ENCODE measurements at places on chromosomes 11 and 22. TPM values are rescaled to one million over a fixed set of nuclear protein-coding genes. Genes with fewer than 3 reads are reported as not detected.

DNA sequence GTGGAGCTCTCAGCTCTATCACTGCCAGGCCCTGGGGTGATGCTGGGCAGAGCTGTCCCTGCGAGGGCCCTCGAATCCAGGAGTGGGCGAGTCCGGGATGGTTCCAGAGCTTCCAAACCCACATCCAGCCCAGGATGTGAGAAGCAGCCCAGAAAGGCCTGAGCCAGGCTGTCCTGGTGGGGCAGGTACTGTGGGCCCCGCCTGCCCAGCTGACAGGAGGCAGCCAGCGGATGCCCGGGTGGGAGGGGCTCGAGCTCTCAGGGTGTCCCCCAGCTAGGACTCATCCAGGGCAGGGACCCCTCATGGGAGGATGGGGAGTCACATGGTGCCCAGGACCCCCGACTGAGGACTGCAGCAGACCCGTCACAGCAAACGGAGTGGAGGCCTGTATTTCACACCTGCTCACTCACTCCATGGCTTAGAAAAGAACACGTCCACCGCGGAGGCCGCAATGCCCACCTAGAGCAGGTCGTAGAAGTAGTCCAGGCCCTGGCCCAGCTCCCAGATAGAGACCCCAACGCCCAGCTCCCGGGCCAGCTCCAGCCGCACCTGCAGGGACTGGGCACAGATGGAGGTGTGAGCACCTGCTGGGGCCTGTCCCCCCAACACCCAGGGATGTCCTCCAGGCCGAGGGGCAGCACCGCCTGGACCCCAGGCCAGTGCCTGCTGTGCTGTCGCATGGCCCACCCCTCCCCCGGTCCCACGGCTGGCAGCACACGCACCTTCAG lies 26.9 kb downstream of the TSPAN4 start:
- DNase-seq = no peak

DNA sequence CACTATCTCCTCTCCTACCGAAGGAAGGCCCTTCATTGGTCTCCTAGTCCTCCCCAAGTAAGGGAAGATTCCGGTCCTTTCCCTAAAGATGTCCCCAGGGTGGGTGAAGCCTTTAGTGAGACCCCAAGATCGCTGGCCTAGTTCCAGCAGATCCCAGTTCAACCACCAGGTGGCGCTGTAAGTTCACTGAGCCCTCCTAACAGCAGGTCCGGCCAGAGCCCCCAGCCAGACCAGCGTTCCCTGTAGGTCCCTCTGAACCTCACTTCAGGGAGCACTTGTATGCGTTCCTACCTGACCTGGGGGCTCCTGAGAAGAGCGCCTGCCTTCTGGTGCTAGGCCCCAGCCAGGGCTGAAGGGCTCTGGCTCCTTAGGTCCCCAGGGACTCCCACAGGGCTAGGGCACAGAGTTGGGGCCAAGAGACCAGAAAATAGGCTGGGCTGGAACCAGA lies 38.1 kb downstream of the LMO1 start:
- DNase-seq = no peak

GRCh38 chr11:61516675-61517572 lies 8.4 kb downstream of the LRRC10B start:
- no peak for DNase-seq

DNA sequence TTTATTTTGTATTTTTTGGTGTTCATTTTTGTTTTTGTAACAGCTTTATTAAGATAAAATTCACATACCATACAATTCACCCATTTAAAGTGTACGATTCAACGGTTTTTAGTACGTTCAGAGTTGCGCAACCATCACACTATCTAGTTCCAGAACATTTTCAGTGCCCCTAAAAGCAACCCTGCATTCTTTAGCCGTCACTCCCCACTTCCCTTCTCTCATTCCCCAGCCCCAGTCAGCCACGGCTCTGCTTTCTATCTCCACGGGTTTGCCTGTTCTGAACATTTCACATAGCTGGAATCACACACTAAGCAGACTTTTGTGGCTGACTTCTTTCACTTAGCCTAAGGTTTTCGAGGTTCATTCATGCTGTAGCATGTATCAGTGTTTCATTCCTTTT lies 9.6 kb upstream of the KCNQ1OT1 start:
- DNase-seq = no peak

GRCh38 chr11:41289408-41289807 lies 170.0 kb downstream of the LRRC4C start:
- no peak for DNase-seq

DNA sequence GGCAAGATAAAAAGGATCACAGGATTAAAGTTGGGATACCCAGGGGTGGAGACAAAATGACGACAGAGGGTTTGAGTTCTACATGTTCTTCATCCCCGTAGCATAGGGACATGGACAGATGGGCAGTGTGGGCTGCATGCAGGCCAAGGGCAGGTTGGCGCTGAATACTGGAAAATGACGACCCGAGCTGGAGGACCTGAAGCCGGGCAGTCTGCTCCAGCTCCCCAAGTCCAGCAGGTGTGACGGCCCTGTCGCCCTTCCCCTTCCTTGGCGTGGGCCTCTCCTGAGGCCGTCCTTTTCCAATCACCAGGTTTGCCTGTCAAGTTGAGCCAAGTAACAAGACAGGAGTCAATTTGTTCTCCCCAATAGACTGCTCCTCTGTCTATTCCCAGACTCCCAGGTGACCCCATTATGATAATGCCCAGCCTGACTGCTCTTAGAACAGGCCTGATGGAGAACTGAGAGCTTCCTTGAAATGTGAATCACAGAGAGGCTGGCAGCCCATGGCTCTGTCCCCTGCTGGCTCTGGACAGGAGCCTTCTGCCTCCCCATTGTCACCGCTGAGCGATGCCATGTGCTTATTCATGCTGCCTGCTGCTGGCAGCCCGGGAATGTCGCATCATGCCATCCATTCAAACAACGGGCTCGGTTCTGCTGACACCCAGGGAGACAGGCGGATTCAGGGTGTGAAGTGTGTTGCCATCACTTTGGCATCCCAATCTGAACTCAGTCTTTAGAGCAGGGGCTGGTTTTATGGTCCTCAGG lies 392.1 kb downstream of the NTM start:
- no peak for DNase-seq

DNA sequence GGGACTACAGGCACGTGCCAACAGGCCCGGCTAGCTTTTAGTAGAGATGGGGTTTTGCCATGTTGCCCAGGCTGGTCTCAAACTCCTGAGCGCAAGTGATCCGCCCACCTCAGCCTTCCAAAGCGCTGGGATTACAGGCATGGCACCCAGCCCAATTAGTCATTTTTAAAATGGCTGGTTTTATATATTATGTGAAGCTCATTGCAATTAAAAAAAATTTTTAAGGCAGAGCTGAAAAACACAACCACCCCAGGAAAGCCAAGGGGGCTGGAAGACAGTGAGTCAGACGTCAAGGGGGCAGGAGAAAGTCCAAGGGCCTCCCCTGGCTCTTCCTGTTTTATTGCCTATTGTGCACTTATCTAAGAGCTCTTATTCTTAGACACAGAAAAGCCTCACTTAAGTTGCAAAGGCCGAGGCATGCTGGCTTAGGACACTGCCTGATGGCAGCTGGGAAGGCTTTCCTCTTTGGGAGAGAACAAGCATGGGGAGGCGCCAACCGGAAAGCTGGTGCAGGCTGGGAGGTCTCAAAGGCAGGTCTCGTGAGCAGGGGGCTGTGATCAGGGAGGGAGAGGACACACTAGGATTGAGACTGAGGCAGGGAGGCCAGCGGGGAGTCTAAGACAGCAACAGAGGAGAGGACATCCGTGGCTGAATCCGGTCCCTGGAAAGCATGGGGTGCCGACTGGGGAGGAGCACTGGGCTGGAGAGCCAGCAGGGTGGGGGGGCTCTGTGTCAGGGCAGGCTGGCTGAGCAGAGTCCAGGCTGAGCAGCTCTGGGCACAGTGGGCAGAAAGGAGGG lies 11.1 kb upstream of the OSM start:
- DNase-seq = no peak

GRCh38 chr11:34160049-34160721 lies 54.8 kb downstream of the NAT10 start:
- DNase-seq = no peak

- DNase-seq = no peak
Measured at GRCh38 chr22:28440592-28441390, 238.8 kb downstream of the TTC28 start.

DNA sequence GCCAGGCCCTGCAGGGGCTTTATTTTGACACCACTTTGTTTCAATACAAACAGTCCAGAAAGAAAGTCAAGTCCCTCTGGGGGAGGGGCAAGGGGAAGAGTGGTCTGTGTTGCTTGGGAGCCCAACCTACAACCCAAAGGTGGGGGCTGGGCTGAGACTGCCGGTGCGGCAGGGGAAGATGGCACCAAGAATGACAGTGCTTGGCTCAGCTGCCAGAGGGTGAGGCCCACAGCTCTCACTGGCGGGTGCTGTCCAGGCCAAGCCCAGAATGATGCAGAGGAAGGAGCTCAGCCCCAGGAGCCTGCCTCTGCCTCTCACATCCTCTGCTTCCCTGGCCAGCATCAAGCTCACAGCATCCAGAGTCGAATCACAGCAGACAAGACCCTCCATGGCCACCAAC lies 12.4 kb downstream of the ARFGAP2 start:
- DNase-seq = no peak

The JAML gene
- polyA plus RNA-seq = 6.0 TPM

The SYT7 gene
- 2.6 TPM for polyA plus RNA-seq

The MS4A6E gene
- 0.34 TPM for polyA plus RNA-seq

The HSCB gene
- polyA plus RNA-seq = 20.7 TPM

The PNPLA3 gene
- 0.19 TPM for polyA plus RNA-seq

The EHF gene
- polyA plus RNA-seq = 10.5 TPM

Data from urinary bladder (tissue), 4 donors.